SHP77 (cell line): ENCODE measurements at places on chromosomes 7 and 10.

GRCh38 chr7:55526329-55526728 lies 46.0 kb downstream of the VOPP1 start:
- no peak for DNase-seq

GRCh38 chr10:58775960-58776567 lies 263.4 kb downstream of the BICC1 start:
- DNase-seq: no peak

DNA sequence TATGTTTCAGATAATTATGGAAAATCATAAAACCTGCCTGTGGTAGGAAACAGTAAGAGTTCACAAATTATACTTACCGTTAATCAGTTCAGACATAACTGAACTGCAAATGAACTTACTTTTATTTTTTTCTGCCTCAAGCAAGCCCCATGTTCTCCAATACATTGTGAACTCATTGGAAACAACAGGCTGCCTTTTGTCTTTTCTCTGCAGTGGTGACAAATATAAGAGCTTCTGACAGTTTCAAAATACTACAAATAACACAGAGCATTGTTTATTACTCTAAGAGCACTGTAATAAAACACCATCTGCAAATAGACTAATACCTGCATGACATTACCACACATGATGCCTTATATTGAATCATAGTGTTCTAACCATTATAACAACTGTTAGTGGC lies 94.0 kb upstream of the CDCA7L start:
- DNase-seq: no peak

DNA sequence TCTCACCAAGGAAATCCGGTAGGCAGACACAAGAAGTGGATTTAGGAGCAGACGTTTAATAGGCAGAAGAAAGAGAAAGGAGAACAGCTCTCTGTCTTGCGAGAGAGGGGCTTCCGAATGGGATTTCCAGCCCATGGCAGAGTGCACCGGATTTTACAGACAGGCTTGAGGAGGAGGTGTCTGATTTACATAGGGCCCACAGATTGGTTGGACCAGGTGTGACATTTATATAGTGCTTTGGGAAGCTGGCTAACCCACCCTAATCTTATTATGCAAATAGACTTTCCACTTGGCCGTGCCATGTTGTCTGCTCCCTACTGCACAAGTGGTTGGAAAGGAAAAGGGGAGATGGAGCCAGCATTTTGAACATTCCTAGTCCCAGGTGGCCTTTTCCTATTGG lies 57.8 kb downstream of the ANKMY2 start:
- peak; percentile 51 for DNase-seq

GRCh38 chr7:31747553-31747952 lies 60.5 kb downstream of the PPP1R17 start:
- no peak for DNase-seq

DNA sequence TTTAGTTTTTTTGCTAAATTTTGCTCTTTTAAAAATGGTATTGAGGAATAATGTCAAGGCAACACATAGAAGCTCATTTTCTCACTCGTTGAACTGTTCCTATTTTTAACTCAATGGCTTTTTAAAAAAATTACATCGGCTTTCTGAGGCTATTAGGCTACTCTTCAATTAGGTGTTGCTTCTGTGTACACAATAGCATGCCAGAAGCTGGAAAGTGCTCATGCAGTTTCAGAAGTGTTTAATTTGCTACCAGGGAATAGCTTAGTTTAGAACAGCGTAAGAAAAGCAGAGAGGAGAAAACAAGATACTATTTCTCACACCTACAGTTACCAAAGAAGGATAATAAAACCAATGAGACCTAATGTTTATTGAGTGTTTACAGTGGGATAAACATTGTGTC lies 157.4 kb downstream of the NXPH1 start:
- DNase-seq: no peak

DNA sequence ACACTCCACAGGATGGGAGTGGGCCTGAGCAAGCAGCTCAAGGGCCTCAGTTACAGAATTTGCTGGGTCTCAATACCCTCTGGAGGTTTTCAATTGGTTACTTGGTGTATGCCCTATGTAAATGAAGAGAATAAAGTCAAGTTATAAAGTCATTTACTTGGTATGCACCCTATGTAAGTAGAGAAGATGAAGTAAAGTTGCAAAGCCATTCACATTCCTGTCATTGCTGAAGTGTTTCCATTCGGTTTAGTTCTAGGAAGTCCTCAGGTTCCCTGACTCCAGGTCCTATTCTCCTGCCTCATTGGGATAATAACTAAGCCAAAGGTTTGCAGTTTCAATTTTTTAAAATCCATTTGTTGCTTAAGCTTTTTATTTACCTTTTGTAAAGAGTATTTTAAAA lies 272.6 kb upstream of the NPSR1 start:
- DNase-seq: no peak

GRCh38 chr10:122112625-122113160 lies 123.7 kb downstream of the TACC2 start:
- DNase-seq: peak; percentile 74

DNA sequence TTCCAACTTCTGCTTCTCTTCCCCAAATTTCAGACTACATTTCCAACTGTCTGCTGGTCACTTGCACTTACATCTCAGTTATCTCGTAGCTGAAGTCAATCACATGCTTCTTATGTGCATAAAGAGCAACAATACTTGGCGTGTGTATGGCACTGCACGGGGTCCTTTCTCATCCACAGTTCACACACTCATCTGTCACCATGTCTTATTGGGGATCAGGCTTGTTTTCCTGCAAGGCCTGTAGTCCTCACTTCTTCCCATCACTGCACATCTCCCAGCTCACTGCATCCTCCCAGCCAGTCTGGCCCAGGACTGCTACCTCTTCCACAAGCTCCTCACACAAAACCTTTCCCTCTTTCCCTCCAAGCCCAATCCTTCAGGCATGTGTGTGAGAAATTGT lies 35.3 kb downstream of the NUDCD3 start:
- no peak for DNase-seq
